ENCODE measurements at places on chromosomes 6 and 20.
A peak's percentile ranks its signal among the peaks of the same experiment; 100 is the strongest.

DNA sequence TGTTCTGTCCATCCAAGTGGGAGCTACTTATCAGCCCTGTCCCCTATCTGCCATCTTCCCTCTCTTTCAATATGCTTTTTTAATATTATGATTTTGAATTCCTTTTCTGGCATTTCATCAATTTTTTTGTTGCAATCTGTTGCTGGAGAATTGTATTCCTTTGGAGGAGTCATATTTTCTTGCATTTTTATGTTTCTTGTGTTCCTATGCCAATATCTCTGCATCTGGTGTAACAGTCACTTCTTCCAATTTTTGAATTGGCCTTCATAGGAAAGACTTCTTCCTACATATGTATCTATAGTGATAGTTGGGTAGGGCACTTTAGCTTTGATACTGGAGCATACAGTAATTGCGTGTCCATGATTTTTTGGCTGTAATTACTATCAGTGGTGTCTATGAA is 70.1 kb downstream of the ZC2HC1B start:
- DNase-seq = no peak

DNA sequence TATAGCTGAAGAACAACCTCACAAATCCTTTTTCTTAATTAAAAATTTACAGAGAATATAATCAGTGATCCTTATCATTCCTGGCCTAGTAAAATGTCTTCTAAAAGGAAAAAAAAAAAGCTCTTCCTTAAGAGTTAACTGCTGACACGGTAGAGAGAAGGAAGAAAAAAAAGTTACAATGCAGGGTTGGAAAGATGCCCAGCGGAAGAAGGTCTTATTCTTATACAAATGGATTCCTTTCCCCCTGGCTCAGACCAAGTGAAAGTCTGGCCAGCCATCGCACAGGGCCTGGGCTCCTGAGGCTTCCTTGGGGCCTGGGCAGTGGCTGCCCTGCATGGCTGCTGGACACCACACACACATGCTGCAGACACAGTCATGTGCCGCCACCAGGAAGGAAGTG is 688.6 kb downstream of the TENT5A start:
- DNase-seq = no peak

DNA sequence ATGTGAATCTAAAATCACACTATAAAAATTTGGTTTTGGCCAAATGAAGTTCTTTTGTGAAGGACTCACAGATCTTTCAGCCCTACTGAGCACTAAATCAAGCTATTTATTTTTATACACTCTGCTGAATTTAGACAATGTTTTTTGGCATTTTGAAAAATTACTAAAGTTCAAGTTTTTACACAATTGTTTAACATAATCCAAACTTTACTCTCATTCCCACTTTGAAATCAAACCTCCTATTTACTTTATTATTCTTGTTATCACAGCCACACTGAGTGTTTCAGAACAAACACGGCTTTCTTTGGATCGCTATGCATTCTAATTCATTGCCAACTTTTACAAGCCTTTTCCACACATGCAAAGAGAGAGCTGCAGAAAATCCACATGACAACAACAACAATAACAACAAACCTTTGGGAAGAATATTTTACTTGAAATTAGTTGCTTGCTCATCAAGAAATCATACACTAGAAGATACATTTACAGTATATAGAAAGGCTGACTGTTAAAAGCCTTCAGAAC is 49.1 kb upstream of the TMEM30A start:
- no peak for DNase-seq

DNA sequence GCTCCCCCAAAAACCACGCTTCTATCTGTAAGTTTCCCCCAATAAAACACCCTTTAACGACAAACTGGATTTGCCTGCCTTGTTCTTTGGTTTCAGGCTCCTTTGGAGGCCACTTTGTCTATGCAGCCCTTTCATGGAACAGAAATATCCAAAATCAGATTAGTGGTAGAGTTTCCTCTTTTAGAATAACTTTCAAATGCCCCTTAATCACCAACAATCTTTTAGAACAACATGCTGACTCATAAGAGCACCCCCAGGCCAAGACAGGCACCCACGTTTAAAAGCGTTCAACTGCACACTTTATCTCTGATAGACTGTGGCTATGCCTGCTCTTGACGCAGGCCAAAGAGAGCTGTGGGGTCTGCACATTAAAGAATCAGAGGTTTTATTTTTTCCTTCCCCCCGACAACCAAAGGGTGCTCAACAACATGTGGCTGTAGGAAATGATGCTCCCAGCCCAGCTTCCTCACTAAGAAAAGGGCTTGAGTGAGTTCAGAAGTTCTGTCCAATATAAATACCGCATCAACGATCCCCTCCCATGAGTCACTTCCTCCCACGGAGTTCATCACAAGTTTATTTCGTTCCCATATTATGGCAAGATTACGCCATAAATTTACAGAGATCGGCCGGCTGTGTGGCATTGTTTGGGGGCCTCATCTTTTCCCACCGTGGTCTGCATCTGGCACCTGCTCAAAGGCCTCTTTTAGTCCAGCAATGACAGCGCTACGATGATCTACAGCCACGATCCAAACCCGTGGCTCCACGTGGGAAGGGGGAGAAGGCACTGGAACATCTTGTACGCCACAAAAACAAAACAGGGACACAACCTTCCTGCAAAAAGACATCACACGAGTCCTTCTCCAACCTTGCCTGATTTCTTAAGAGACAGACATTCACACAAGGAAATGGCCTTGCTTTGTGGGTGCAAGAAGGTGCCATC is 88.8 kb upstream of the NFATC2 start:
- DNase-seq = no peak

- DNase-seq = peak; percentile 11
Observed at GRCh38 chr6:135568379-135568778, 70.8 kb upstream of the AHI1 start.

DNA sequence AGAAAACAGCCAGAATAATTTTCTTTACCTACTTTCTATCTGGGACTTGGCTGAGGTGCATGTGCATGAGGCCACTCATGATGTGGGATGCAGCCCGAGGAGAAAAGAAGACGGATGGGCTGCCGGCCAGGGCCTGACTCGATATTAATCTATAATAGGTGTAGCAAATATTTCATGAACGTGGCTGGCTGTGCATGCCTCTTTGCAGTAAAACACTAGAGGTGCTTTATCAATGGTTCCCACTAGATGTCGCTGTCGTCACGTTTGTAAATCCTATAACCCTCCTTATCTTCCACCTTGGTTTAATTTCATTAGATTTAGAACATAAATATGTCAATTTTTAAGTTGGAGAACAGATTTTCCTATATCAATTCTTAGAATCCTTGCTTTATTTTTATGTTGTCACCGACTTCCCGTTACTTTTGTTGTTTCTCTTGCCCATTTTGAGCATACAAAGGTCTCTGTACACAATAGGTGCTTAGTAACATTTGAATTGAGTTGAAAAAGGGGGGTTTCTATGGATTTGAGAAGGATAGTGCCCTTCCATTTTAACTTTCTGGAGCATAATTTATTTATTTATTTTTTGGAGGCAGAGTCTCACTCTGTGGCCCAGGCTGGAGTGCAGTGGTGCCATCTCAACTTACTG is 19.6 kb upstream of the FERMT1 start:
- peak; percentile 24 for DNase-seq

DNA sequence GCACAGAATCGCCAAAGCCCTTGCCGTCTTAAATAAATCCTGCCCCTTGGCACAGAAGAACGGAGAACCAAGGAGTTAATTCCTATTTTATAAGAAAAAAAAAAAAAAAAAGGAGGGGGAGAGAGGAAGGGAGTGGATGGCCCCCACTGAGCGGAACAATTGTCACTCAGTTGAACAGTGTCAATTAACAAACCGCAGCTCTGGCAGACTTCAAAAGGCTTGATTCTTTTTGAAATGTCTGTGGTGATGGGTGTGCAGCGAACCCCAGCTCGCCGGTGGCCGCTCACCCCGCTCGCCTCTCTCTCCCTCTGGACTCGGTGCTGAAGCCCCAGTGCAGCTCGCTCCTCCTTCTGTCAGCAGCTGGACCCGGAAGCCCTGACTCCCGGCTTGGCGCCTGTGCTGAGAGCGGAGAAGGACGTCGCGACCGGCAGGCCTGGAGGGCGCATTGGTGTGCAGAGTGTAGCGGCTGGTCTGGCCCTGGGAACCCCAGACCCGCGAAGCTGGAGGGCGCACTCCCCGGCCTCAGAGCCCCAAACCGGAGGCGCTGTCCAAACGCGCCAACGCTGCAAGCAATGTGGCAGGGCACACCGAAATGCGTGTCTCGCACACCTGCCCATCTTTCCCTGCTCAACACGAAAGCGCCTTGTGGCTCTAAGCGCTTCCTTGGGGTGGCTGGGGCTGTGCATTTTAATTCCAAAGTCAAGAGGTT is 3.4 kb downstream of the LINC00237 start:
- no peak for DNase-seq

GRCh38 chr6:133704371-133704770 is 184.5 kb upstream of the TCF21 start:
- no peak for DNase-seq

- no peak for DNase-seq
Observed at GRCh38 chr6:104301951-104302350, 557.8 kb downstream of the HACE1 start.

- no peak for DNase-seq
Observed at GRCh38 chr20:39810309-39810708, 848.2 kb downstream of the DHX35 start.

GRCh38 chr6:114581293-114581692 is 238.5 kb upstream of the HS3ST5 start:
- no peak for DNase-seq

DNA sequence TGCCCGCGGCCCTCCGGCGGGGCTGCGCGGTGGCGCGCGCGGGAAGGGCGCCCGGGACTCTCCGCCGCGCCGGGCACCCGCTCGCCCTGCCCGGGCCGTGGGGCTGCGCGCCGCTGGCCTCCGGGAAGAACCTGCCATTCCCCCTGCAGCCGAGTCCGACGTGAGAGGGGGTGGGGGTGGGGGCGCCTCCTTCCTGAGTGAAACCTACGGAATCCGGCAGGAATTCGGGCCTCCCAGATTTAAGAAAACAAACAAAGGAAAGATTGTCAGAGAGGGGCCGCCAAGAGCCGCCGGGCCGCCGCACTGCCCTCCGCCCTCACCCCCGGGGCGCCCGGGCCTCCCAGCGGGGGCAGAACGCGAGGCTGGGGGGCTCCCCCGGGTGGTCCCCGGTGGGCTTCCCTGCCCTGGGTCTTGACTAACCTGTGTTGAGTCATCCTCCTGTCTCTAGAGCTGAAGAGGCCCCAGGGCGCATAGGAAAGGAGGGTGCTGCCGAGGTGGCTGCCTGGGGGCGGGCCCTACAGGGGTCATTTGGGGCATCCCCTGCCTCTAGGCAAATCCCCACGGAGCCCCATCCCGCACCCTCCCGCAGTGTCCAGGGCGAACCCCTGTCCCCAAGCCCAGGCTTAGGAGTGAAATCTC is 42.2 kb upstream of the FOXP4 start:
- DNase-seq = no peak

GRCh38 chr20:60007464-60007863 is 49.2 kb downstream of the CDH26 start:
- DNase-seq = no peak

DNA sequence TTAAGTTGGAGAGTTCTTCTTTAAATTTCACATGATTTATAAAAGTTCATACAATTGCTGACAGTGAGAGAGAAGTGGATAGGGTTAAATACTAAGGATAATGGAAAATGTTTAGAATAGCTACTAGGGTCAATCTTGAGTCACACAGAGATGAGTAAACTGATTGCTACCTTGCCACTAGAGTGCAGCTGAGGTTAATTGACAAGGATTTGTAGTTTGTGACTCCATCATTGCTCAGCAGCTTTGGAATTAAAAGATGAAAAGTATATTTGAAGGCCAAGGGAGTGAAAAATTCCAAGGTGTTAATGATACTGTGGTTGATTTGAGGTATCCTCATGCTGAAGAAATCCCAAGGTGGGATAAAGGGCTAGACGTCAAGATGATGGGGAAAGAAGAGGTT is 524.0 kb downstream of the UTRN start:
- no peak for DNase-seq

DNA sequence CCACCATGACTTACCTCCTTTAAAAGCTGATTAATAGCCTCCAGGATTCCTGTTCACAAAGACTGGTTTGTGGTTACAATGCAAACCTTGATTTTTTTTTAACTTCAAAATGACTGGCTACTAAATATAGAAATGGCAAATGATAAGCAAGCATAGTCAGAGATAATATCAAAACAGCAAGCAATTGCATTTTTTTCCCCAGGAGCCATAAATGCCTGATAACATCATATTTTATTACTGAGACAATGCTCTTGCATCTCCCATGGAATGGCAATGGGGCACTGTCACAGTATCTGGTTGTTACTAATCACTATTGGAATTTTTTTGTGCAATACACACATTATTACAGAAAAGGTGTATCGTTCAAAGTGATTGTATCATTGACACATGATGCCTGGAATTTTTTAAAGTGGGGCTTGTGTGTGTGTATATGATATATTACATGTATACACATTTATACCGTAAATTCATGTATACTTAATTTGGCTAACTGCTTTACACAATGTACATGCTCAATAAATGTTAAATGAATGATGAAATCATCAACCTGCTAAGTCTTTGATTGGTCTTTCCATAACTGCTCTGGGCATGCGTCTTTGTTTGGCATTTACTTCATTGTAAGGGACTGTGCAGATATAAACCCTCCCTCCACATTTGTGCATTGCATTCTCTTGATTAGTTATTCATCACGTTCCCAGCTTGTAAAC is 980 bp upstream of the SALL4 start:
- no peak for DNase-seq

DNA sequence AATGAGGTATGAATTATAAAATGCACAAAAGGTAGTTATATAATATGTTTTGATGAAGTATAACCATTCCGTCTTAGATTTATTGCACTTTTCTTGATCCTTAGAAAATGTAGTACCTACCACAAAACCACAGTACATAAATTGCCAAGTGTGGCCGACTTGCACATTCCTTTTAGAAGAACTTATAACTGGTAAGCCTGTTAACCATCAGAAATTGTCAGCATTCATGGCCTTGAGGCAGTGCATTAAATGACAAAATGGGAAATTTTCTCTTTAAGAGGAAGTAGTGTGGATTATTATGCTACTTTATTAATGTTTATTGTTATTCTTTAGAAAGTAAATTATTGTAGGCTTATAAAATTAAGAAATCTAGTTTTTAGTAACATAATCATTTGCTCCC is 29.6 kb downstream of the TAB2 start:
- DNase-seq = no peak

GRCh38 chr6:35183935-35184334 is 29.8 kb upstream of the SCUBE3 start:
- DNase-seq = no peak

DNA sequence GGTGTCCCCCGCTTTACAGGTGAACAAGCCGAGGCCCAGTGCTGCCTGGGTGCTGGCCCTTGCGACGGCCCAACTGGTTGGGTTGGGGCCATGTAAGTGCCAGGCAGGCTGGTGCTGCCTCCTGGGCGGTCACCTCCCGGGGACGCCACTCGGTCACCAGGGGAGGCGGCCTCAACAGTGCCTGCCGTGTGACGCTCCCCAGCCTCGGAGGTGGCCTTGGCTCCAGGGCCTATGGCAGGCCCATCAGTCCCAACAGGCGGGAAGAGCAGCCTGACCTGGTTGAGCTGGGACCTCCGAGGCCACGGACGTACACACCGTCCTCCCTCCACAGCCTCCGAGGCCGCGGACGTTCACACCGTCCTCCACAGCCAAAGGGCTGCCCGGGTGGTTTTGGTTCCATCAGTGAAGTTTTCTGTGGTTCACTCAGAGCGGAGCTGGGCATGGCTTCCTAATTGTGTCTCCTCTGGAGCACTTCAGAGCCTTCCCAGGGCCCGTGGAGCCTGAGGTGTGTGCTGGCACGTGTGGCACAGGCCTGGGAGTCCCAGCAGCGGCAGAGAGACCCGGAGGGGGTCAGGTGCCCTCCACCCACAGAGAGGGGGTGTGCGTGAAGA is 19.3 kb upstream of the SLCO4A1 start:
- no peak for DNase-seq
